ENCODE measurements at places on chromosomes 1 and 21. TPM values are rescaled to one million over a fixed set of nuclear protein-coding genes. Genes with fewer than 3 reads are reported as not detected.

Gene CFAP141
- total RNA-seq, result not detected

Gene SAMSN1
- 2.5 TPM for total RNA-seq

Gene NBPF3
- 8.0 TPM for total RNA-seq

Gene TMEM269
- total RNA-seq, result 0.10 TPM

Gene ANGPTL1
- total RNA-seq, result 2.8 TPM

Gene FAM72A
- 6.0 TPM for total RNA-seq

All from colonic mucosa (tissue), 4 donors.